ENCODE measurements at places on chromosomes 3 and 15.
A peak's percentile ranks its signal among the peaks of the same experiment; 100 is the strongest.

DNA sequence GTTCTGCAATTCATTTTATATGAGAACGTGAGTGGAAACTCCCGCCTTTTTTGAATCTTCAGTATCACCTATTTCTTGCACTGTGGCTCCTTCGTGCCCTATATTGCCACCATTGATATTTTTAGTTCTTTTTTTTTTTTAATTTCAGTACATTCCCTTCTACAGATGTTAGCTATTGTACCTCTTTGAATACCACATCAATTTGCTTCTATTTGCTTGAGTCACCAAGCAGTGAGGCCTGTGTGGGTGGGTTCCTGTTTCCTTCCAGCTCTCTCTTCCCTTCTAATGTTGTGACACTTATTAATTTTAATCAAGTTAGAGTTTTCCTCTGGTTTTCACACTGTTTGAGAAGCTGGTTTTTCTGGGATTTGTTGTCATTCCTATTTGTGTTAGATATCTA is 8.7 kb downstream of the HACD2 start:
- no peak for DNase-seq

DNA sequence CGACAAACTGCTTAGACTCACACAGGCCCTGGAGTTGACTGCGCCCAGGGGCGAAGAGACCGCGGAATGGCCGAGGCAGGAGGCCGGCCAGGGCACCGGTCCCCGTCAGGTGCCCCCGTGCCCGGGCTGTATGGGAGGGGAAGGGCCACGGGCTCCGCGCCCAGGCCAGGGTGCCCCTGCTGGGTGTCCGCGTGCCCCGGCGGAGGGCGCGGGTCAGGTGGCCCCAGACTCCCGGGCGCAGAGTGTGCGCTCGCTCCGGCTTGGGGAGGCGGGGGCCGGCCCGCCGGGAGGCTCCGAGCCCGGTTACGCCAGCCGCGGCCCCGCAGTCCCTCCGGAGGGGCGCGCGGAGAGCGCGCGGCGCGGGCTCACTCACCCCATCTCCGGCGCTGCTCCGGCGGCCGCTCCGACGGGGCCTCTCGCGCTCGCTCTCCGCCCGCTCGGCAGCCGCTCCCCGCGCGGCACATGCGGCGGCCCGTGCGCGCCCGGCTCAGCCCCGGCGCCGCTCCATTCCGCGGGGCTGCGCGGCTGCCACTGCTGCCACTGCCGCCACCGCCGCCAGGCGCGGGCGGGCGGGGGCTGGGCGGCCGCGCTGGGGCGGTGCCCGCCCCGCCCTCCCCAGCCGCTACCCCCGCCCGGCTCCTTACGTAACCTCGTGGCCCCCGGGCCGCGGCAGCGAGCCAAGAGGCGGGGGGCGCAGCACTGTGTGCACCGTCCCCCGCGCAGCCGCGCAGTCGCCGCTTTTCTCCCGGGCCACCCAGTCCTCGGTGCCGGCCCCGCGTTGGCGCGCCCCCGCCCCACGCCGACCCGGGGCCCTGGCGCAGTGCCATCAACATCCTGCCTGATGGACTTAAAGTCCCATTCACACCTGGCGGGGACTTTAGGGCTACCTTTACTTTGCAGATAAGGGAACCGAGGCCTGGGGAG is at the start of gene HOMER2:
HOMER2 (minus strand) TSS at position 563 of the 924 bp plus-strand sequence; CDS start at position 378, 185 bp downstream.
- peak; percentile 1 for DNase-seq

GRCh38 chr3:157081626-157082210 is 78.2 kb downstream of the CCNL1 start:
- DNase-seq, result no peak

DNA sequence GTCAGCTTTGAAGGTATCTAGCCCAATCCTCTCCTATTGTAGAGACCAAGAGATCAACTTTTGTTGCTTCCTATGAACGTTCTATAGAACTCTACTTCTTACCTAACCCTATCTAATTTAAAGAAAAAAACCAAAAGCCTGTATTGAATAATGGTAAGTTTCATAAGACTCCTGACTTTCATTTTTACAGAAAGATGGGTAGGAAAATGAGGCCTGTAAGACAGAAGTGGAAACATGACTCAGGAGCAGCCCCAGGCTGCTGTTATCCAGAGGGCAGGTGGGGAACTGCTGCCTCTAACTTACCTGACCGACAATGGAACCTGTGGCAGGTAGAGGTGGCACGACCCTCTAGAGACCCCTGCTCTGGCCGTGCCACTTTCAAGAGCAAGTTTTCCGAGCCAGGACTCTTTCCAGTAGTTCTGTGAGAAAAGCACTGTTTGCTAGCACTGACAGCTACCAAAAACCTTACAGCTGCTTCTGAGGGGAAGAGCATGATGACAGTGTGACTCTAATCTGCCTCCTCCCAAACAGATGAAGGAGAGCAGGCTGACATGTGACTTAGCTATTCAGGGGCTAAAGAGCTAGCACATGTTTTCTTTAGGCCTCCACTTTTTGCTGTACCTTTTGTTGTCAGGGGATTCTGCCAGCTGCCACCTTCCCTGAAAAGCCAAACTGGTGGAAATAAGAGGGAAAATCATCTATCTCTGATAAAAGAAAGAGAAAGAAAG is 17.5 kb downstream of the POPDC2 start:
- no peak for DNase-seq
